Naive B cell (primary cell): ENCODE measurements at places on chromosomes 3 and 15. TPM values are rescaled to one million over a fixed set of nuclear protein-coding genes. Genes with fewer than 3 reads are reported as not detected.

Gene PCSK6
- polyA plus RNA-seq = not detected

Gene FMN1
- polyA plus RNA-seq = 1.0 TPM

Gene CPN2
- polyA plus RNA-seq = not detected

Gene GOLGA8J
- polyA plus RNA-seq = not detected

Gene DGKG
- 0.44 TPM for polyA plus RNA-seq

Gene TRANK1
- polyA plus RNA-seq = 22.1 TPM

Gene TM2D3
- polyA plus RNA-seq = 47.5 TPM
